Activated CD8-positive, alpha-beta T cell treated with anti-CD3 and anti-CD28 coated beads for 36 hours (primary cell): ENCODE measurements at places on chromosomes 12 and 14. TPM values are rescaled to one million over a fixed set of nuclear protein-coding genes. Genes with fewer than 3 reads are reported as not detected.

Gene NANOG
- total RNA-seq = not detected

Gene C14orf180
- not detected for total RNA-seq

Gene CACNA2D4
- total RNA-seq = 4.3 TPM

Gene GPR65
- total RNA-seq = 16.9 TPM

Gene MLH3
- 26.8 TPM for total RNA-seq

Gene EML1
- 0.56 TPM for total RNA-seq

Gene PIANP
- not detected for total RNA-seq

Gene FZD10
- not detected for total RNA-seq

Gene KRT3
- not detected for total RNA-seq

Gene CLEC9A
- total RNA-seq = not detected

Gene DEPDC4
- total RNA-seq = 1.6 TPM

Gene IPO4
- total RNA-seq = 102 TPM

DNA sequence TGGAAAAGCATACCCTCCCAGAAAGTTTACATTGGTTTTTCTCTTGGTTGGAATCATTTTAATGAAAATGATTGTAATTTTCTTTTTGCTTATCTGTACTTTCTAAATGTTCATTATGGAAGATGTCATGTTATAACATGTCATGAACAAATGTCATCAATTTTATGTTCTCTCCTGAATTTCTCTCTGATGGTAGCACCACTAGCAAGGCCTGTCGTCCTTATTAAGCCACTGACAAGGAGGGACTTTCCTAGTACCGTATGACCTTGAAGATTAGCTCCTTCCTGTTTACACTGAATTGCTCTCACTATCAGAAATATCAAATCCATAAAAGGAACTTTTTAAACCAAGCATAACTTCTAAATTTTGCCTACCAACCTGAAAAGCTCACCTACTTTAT is 99.0 kb downstream of the ESR2 start:
- no peak overlapping the region for H3K4me3 ChIP-seq
- H3K36me3 ChIP-seq = peaks cover 13% of the 10 kb centered on the region
- no peak for DNase-seq
- H3K27ac ChIP-seq = peak overlapping the region; percentile 80
- no peaks in the 10 kb centered on the region for H3K27me3 ChIP-seq

GRCh38 chr12:57187222-57188089 is 29.1 kb upstream of the NXPH4 start:
- H3K27ac ChIP-seq = no peak overlapping the region
- H3K4me3 ChIP-seq = no peak overlapping the region
- no peaks in the 10 kb centered on the region for H3K27me3 ChIP-seq
- no peaks in the 10 kb centered on the region for H3K4me1 ChIP-seq

- H3K4me3 ChIP-seq = no peak overlapping the region
- H3K27ac ChIP-seq = no peak overlapping the region
- no peaks in the 10 kb centered on the region for H3K27me3 ChIP-seq
Observed at GRCh38 chr14:19799880-19800279, 3.7 kb upstream of the OR4N2 start.

GRCh38 chr12:20868277-20868676 is 57.8 kb downstream of the SLCO1B3 start:
- no peak for DNase-seq
- H3K4me3 ChIP-seq = no peak overlapping the region
- H3K27me3 ChIP-seq = no peaks in the 10 kb centered on the region

DNA sequence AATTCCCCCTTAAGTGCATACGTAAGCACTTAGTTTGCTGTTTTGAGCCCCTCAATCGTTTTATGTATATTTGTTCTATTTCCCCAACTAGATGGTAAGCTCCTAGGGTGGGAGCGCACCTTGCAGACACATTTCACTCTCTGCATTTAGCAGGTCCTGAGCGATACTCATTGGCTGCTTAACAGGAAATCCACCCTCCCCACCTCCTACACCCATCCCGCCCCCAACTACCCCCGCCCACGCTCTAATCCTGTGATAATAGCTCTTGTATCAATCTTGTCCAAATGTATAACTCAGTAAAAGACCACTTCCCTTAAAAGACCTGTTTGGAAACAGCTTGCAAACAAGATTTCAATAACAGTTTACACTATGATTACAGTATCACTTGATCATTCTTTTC is 8.1 kb downstream of the LPAR5 start:
- no peaks in the 10 kb centered on the region for H3K27me3 ChIP-seq
- H3K4me3 ChIP-seq = peak overlapping the region; percentile 68
- peaks cover 42% of the 10 kb centered on the region for H3K4me1 ChIP-seq
- H3K36me3 ChIP-seq = peaks cover 4% of the 10 kb centered on the region

GRCh38 chr14:75361751-75362433 is 65.9 kb upstream of the JDP2 start:
- no peak for DNase-seq
- H3K27me3 ChIP-seq = peaks cover 3% of the 10 kb centered on the region
- no peak overlapping the region for H3K27ac ChIP-seq
- H3K4me3 ChIP-seq = no peak overlapping the region

DNA sequence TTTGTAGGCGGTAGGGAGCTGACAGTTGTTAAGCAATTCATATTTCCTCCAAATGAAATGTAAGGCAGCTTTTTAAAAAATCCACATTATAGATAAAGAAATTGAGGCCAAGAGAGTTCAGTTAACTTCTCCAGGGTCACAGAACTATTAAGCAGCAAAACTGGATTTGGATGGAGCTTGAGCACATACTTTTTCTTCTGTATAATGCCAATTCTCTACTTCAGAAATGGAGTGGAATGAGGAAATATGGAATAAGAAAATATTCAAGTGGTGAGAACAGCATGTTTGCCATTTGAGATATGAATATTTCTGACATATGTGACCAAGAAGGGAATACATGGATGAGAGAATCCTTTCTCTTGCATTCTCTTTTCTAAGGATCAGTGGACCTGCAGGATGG is 233.1 kb downstream of the FOXG1 start:
- DNase-seq = no peak
- no peak overlapping the region for H3K4me3 ChIP-seq
- H3K27ac ChIP-seq = no peak overlapping the region
- no peaks in the 10 kb centered on the region for H3K27me3 ChIP-seq
- H3K36me3 ChIP-seq = no peaks in the 10 kb centered on the region

DNA sequence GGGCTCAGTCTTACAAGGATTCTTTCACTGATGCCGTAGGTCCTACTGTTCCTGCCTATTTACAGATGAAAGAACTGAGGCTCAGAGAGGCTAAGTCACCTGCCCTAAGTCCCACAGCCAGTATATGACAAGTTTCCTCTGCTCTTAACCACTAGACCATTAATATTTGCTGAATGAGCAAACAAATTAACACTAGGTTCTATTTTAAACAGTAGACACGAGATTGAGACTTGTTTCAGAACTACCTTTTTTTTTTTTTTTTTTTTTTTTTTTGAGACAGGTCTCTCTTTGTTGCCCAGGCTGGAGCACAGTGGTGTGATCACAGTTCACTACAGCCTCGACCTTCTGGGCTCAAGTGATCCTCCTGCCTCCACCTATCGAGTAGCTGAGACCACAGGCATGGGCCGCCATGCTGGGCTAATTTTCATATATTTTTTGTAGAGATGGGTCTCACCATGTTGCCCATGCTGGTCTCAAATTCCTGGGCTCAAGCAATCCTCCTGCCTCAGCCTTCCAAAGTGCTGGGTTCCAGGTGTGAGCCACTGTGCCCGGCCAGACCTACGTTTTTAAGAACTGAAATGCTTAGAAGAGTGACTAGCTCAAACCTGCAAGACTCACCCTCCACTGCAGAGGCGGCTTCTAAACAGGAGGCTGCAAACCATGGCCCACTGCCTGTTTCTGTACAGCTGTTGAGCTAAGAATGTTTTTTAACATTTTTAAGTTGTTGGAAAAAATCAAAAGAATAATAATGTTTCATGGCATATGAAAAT is 12.9 kb downstream of the SYNE3 start:
- no peaks in the 10 kb centered on the region for H3K27me3 ChIP-seq
- H3K4me1 ChIP-seq = peaks cover 73% of the 10 kb centered on the region
- DNase-seq = no peak
- no peak overlapping the region for H3K4me3 ChIP-seq
- H3K27ac ChIP-seq = no peak overlapping the region

DNA sequence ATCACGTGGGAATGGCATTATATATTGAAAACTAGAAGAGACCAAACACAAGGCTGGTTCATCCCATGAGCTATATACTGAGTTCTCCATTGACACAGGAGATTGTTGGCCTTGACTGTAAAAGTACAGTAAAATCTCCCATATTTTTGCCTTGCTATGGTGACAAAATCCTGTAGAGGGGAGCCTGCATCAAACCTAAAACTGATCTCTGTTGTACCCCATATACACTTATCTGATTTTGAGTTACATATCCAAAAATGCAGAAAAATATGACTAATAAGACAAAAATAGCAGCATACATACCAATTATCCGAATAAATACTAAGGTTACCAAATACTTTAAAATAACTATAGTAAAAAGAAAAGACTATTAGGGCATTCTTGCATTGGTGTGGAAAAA is 60.4 kb downstream of the TMTC3 start:
- DNase-seq = no peak
- no peak overlapping the region for H3K4me3 ChIP-seq
- no peaks in the 10 kb centered on the region for H3K36me3 ChIP-seq
- no peak overlapping the region for H3K27ac ChIP-seq
- no peaks in the 10 kb centered on the region for H3K4me1 ChIP-seq
- no peaks in the 10 kb centered on the region for H3K27me3 ChIP-seq

DNA sequence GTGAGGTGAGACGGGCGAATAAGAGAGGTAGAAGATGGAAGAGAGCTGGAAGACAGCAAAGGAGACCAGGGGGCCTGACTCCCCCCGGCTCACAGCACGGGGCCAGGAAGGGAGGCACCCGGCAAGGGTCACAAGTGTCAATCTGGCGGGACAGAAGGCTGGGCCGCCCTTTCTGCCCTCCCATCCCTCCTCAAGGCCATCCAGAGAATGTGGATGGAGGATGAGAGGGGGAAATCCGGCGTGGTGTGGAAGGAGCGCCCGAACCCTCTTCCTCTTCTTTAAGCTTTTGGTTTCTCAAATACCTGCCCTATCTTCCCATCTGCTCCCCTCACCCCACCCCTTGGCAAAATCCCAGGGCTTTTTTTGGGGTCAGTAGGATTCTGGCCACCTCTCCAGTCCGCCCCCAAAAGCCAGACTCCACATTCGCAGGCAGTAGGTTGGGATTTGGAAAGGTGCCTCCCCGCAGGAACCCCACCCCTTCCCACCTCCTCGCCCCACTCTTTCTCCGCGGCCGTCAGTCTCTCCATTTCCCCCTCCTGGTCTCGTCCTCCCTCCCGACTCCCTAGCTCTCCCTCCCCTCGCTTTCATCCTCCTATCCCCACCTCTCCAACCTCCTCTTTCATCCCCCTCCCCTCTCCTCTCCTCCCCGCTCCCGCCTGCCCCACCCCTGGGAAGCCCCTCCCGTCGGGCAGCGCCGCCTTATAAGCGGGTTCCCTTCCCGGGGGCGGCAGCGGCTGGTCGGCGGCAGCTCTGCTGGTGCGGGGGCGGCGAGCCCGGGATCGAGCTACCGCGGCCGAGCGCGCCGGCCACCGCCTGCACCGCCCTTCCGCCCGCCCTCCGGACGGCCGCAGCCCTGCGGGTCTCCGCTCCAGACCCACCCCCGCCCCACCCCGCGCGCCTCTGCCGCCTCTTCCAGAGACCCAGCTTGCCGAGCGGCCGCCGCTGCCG is at the start of gene PTMS:
Gene PTMS, plus strand, starts transcription at position 730 of the 948 bp plus-strand sequence. CDS start 343 bp downstream, outside the sequence.
- H3K4me3 ChIP-seq = peak within 1 kb of the TSS; percentile 71
- DNase-seq = no peak
- peaks cover 32% of the 10 kb centered on the region for H3K27me3 ChIP-seq

DNA sequence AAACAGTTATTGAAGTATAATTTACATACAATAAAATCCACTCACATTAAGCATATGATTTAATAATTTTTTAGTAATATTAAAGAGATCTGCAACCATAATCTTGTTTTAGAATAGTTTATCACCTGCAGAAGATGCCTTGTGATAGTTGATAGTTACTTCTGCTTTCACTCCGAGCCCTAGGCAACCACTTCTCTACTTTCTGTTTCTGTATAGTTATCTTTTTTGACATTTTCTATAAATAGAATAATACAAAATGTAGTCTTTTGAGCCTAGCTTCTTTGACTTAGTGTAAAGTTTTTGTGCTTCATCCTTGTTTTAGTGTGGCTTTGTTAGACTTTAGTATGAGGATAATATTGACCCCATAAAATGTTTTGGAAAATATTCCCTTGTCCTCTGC is 111.0 kb downstream of the MNAT1 start:
- no peak overlapping the region for H3K4me3 ChIP-seq
- DNase-seq = no peak
- H3K27me3 ChIP-seq = no peaks in the 10 kb centered on the region
- H3K36me3 ChIP-seq = peaks cover 24% of the 10 kb centered on the region

DNA sequence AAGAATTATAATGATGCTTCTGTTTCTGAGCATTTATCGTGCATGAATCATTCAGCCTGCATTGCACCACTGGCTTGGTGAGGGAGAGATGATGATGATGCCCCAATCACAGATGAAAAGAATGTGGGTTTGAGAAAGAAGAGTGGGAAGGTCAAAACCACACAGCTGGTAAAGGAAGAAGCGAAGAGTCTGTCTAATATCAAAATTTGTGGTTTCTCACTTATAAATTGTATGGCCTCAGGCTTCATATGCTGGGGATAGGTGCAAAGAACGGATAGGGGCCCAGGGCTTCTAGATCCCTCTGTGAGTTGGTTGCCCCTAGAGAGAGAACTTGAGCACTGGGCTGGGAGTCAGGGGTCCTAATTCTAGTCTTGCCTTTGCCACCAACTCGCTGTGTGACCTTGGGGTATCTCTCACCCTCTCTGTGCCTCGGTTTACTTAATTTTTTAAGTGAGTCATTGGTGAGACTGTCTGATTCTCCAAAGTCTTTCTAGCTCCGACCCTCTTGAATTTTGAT is 2.2 kb downstream of the OASL start:
- peak overlapping the region; percentile 80 for H3K4me3 ChIP-seq
- DNase-seq = peak; percentile 77

DNA sequence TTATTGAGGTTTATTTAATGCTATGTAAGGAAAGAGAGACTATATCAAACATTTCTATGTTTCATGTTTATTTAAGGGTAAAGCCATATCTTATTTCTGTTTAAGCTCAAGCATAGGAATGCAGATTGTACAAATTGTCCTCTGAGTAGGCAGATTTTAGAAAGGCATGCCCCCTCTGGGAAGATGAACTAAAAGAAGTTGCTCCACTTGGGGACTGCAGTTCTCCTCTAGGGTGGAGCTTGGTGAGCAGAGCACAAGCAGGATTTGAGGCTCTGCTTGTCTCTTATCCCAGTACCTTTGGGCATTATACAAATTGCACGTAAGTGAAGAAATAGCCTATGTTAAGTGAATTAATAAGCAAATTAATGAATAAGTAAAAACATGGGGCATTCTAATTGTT is 96.2 kb upstream of the PDE3A start:
- no peak overlapping the region for H3K27ac ChIP-seq
- no peaks in the 10 kb centered on the region for H3K36me3 ChIP-seq
- no peak overlapping the region for H3K4me3 ChIP-seq
- no peaks in the 10 kb centered on the region for H3K4me1 ChIP-seq
- no peak for DNase-seq

- no peaks in the 10 kb centered on the region for H3K36me3 ChIP-seq
- no peak overlapping the region for H3K27ac ChIP-seq
- no peaks in the 10 kb centered on the region for H3K27me3 ChIP-seq
- H3K4me3 ChIP-seq = no peak overlapping the region
- DNase-seq = no peak
Observed at GRCh38 chr12:6146951-6147350, 22.5 kb upstream of the VWF start.
